ENCODE measurements at places on chromosomes 5 and 9.

GRCh38 chr5:126664586-126664985, 63.8 kb downstream of the PHAX start:
- DNase-seq, result no peak

GRCh38 chr9:91911657-91912056, 38.4 kb downstream of the ROR2 start:
- DNase-seq, result no peak

GRCh38 chr5:97162045-97162444, 19.6 kb upstream of the LIX1 start:
- DNase-seq, result peak; percentile 30

DNA sequence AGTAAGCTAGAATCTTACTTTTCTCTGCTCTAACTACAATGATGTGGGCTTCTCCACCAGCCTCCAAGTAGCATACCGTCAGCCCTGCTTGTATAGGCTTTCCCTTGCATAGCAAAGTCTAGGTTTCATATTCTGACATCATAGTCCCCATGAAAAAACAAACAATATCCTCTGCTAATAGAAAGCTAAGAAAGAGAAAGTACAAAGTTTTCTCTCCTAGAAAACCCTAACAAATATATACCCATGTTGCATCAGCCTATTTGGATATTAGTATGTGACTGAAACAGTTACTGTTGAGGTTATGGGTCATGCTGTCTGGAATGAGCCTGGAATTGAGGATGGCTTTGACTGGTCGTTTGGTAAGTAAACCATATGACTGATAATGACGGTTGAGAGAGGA, 1696.0 kb downstream of the MAT2B start:
- no peak for DNase-seq

GRCh38 chr9:108724652-108725051, 131.1 kb downstream of the ACTL7B start:
- DNase-seq, result no peak

GRCh38 chr9:3842839-3843238, 317.0 kb upstream of the RFX3 start:
- DNase-seq, result no peak

DNA sequence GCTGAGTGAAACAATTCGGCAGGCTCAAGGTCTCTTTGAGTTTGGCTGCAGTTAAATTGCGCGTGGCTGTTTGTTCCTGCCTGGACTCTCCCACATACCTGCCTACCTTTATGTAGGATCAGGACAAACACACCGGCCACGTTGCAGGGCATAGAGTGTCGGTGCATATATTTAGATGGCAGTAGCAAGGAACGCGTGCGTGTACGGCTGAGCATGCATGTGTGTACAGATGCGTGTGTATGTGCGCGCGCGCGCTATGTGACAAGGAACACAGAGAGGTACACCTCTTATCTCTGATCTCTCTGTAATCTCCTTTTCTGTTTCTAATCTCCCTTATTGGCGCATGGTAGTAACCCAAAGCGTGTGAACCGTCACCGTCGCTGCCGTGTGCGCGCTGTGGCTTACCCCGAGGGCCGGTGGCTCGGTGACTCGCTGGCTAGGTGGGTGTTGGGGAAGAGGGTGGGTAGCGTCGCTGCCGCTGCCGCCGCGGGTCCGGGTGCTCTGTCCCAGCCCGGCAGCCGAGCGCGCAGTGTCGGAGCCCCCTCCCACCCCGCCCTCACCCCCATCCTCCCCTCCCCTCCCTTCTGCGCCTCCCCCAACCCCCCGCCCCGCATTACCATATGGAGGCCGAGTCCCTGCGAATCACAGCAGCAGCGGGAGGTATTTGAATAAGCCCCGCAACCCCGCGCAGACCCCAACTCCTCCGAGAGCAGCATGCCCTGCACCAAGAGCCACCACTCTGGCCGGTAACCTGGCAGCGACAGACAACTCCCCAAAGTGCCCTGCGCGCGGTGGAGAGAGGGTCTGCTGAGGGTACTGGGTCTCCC, 204.8 kb downstream of the MEF2C start:
- DNase-seq, result no peak

GRCh38 chr9:88166660-88167059, 28.4 kb upstream of the SPATA31C2 start:
- no peak for DNase-seq

DNA sequence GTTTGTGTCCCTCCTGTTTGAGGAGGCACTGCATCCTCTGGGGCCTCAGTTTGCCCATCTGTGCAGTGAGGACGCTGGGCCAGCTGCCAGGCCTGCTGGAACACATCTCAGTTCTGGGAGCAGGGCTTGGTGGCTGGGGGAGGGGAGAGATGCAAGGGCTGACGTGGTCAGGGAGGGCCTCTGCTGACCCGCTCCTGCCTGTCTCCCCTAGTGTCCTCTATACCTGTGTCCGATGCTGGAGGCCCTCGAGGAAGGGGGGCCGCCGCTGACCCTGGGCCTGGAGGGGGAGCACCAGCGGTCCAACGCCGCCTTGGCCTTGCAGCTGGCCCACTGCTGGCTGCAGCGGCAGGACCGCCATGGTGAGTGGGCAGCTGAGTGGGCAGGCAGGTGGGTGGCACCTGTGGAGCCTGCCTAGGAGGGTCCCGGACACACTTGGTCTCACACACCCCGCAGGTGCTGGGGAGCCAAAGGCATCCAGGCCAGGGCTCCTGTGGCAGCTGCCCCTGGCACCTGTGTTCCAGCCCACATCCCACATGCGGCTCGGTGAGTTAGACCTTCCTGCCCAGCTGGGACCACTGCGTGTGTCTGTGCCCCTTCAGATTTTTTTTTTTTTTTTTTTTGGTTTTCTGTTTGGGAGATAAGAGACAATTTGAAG, 5.8 kb downstream of the FPGS start:
- no peak for DNase-seq

DNA sequence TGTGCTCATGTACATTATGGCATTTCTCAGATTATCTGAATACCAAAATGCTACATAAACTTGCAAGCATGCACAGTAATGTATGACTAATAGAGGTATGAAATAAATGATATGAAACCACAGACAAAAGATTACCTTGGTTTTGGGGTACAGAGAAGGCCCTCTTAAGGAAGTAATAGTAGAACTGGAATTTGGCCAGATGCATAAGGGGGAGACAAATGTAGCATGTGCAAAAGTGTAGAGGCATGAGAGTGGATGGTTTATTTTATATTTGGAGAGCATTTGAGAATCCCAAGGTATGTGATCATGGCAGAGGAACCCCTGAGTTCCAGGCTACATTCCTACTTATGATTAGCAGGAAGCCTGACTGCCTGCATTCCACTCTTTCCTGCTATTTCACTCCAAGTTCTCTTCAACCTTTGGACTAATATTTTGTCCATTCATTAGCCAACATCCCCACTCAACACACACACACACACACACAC, 74.2 kb downstream of the MAMDC2 start:
- no peak for DNase-seq

GRCh38 chr9:23754551-23754950, 71.5 kb downstream of the ELAVL2 start:
- no peak for DNase-seq

Measured in activated T-cell treated with anti-CD3 and anti-CD28 coated beads, Interleukin-2, amount 50 U/mL, for 4 hours (primary cell).